Cerebellum (tissue), 4 donors: ENCODE measurements at places on chromosomes 3 and 15.
A peak's percentile ranks its signal among the peaks of the same experiment; 100 is the strongest.

DNA sequence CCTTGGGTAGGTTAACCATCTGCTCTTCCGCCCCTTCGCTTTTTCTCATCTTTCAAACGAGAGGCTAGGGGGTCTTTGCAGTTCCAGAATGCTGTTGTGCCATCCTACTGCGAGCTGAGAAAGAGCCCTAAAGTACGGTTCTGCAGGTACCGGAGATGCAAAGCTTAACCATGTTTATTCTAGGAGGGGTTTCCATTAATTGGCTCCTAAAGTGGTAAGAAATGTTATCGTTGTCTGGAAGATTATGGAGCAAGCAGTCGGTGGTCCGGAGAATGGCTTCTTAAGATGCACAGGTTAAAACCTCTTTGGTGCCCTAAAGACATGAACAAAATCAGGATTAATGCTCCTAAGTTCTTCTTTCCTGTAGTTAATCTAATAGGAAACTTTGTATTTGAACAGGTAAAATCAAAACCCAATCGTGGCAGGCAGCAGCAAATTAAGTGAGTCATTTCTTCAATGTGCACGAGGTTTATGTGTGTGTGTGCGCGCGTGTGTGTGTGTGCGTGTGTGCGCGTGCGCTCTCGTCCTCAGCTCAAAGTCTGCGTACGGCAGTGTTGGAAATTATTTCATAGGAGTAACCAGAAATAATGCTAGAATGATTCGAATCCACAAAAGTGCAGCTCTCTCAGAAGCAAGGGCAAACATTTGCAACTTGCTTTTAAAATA lies 772 bp downstream of the FAM81A start:
- DNase-seq, result no peak

GRCh38 chr3:61668317-61668864 lies 107.0 kb downstream of the PTPRG start:
- DNase-seq, result no peak

- no peak for DNase-seq
Observed at GRCh38 chr3:149891621-149892020, 78.6 kb downstream of the RNF13 start.

DNA sequence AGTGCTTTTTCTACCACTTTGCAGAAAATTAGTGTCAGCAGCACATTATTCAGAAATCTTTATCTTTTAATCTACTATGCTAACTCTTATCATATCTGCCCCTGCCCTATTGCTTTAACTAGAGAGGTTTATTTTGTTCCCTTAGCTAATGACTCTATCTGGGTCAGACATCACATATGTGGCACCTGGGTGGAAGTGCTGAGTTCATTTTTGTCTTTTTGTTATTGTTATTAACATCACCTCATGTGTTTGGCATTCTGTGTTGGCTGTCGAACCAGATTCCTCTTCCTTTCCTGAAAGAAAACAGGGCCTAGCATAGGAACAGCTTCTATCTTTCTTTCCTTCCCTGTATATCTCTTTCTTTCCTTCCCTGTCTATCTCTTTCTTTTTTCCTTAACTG lies 100.7 kb downstream of the RBMS3 start:
- DNase-seq, result no peak

DNA sequence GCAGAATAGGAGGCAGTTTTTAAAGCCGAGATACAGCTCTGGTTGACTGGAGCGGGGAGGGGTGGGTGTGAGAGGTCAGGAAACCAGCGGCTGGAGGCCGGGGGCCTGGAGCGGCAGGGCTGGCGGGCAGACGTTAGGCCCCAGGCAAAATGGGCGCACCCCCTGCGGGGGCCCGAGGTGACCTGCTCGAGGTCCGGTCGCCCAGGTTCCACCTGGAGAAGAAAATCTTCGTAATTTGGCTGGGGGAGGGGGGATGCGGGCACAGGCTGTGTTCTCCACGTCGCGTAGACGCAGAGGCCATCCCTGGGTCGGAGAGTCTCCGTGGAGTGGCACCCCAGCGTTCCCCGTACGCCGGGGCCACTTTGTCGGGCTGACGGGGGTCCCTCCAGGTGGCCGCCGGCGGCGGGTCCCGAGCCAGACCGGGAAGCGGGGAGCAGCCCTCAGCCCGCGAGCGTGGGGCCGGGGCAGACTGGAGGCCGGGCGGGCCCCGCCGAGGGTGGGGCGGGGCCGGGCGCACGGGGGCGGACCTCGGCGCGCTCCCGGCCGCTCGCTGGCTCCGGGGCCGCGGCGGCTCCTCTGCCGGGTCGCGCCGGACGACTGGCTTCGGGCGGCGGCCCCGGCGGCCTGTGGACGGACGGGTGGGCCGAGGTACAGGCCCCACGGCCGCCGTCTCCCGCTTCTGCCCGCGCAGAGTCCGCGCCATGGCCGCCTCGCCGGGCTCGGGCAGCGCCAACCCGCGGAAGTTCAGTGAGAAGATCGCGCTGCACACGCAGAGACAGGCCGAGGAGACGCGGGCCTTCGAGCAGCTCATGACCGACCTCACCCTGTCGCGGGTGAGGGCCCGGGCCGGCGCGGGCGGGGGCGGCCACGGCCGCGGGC lies at the start of gene CRTC3:
TSS of gene CRTC3 (plus strand) at position 553 of the 879 bp plus-strand sequence. CDS start at position 702, 149 bp downstream.
- DNase-seq, result peak; percentile 80

GRCh38 chr3:146156666-146157314 lies 4.2 kb downstream of the PLOD2 start:
- no peak for DNase-seq
